ENCODE measurements at places on chromosomes 3 and 15.
A peak's percentile ranks its signal among the peaks of the same experiment; 100 is the strongest.

- DNase-seq = no peak
These were observed 328.6 kb upstream of the PROK2 start for GRCh38 chr3:72113564-72113963.

DNA sequence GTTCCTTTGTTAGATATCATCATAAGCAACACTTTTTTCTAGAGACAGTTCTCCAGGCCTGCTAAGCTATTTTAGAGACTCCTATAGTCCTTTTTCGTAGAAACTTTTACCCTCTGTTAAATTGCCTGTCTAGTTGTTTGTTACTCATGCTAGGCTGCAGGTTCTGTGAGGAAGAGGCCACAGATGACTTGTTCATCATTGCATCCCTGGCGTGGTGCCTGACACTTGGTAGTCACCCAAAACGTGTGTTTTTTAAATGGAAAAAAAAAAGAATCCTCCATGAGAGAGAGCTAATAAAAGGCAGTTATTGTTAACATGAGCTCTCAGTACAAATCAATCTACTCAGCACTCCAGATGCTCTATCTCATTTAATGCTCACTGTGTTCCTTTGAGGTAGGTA, 35.1 kb downstream of the CCDC54 start:
- no peak for DNase-seq

DNA sequence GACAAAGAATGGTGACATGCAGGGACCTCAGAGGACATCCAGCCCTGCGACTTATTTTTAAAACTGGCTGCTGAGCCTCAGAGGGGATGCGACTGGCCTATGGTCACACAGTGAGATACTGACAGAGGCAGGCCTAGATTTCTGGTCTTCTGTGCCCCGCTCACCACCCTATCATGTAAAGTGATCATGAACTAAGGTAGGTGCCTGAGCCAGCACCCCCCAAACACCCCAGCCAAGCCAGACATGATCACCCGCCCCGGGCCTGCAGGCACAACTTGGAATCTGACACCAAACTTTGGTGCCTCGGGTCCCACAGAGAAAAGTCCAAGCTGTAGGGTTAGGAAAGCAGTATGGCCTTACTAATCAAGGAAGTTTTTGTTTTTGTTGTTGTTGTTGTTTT, 33.9 kb upstream of the HHATL start:
- DNase-seq = no peak

DNA sequence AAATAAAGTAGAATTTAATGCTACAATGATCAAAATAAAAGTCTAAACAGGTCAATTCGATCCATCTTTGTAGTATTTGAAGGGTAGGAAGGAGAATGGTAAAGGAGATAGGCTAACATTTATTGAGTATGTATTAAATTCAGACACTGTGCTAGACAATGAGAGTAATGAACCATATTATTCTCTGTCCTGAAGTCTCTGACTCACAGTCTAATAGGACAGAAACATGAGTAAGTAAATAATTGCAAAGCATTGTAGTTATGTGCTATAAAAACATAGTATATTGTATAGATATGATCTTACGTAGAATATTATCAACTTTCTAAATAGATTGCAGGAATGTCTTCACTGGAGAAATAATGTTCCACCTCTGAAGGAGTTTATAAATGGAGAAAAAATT, 64.5 kb downstream of the MDFIC2 start:
- DNase-seq = no peak

DNA sequence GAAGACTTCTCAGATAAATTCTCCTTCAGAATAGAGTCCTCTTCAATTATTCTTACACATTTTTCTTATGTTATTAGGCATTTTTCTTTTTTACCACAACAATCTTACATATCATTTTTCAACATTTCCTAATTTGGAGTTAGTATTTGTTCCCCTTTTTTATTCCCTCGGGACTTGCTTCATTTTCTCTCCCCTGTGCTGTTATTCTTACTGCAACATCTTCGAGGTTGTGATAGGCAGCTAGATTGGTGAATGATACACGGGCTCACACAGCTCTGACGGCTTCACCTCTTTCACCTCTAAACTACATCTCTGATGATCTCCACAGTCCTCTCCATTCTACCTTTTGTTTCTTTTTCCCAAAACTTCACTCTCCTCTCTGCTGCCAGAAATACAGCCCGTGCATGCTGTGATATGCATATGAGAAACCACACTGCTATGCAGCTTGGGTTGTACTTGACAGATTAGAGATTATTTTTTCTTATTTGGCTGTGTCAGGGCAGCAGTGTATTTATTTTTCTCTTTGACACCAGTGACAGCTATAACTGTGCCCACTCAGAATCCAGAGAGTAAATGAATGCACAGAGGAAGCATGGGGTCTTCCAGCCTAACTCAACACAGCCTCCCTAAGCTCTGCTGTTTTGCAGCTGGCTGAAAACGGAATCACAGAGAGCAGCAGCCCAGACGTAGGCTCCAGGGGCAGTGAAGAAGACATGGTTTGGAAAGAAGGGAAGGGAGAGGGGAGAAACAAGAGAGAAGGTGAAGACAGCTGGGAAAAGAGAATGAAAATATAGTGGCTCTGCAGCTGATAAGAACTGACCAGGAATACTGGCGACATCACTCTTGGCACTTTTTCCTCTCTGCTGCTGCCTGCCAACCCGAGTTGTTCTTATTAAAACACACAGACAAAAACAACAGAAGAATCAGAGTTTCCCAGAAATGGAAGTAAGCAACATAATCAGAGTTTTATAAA, 61.8 kb downstream of the SLC9A9 start:
- DNase-seq = no peak

- no peak for DNase-seq
These were observed 10.2 kb upstream of the FSIP1 start for GRCh38 chr15:39792844-39793335.

DNA sequence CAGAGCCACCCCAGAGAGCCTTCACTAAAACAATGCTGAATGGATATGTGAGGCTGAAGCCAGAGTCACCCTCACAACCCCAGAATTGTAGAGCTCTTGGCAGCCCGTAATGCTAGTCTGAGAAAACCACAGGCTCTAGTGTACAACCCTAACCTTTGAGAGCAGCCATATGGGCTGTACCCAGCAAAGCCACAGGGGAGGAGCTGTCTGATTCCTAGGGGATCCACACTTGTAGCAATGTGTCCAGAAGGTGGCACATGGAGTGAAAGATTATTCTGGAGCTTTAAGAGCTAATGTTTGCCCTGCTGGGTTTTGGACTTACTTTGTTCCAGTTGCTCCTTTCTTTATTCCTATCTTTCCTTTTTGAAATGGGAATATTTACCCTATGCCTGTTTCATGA, 626.8 kb downstream of the GRM7 start:
- DNase-seq = no peak

DNA sequence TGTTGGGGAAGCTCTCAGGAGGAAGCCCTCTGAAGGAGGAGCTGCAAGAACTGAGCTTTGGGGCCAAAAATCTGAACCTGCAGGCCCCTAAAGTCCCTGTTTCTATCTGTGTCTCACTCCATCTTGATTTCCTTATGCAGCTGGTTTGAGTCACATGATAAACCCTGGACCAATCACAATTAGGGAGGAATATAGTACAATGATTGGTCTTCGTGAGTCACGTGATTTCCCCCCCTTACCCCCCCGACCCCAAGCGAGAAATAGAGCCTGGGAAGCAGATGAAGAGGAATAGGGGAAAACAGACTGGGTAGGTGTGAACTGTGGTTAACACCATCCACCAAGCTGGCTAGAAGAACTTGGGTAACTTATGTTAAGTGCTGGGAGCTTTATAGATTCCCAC, 12.9 kb downstream of the CRABP1 start:
- DNase-seq = no peak

- no peak for DNase-seq
These were observed 234.1 kb downstream of the GREM1 start for GRCh38 chr15:32951736-32952464.

DNA sequence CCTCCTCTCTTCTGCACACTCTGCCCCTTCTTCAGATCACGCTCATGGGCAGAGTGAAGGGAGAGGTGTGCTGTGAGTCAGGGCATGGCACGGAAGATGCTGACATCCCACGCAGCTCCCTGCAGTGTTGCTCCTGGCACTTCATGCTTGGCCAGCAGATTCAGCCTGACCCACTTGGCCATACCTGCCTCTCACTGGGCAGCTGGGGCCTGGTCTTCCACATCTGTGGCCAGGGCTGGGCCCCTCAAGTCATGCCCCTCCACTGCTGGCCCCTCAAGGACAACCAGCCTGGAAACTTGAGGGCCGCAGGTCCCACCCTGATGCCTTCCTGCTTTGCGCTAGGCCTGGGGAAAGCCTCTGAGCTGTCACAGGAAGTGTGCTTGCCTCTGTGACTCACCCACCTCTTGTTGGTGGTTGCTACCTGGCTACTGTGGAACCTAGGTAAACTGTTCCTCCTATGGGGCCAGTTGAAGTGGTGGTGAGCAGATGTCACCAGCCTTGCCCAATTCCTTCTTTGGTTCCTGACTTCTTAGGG, 48.7 kb downstream of the BSN start:
- peak; percentile 23 for DNase-seq

GRCh38 chr3:108189440-108189839, 32.8 kb downstream of the IFT57 start:
- no peak for DNase-seq

DNA sequence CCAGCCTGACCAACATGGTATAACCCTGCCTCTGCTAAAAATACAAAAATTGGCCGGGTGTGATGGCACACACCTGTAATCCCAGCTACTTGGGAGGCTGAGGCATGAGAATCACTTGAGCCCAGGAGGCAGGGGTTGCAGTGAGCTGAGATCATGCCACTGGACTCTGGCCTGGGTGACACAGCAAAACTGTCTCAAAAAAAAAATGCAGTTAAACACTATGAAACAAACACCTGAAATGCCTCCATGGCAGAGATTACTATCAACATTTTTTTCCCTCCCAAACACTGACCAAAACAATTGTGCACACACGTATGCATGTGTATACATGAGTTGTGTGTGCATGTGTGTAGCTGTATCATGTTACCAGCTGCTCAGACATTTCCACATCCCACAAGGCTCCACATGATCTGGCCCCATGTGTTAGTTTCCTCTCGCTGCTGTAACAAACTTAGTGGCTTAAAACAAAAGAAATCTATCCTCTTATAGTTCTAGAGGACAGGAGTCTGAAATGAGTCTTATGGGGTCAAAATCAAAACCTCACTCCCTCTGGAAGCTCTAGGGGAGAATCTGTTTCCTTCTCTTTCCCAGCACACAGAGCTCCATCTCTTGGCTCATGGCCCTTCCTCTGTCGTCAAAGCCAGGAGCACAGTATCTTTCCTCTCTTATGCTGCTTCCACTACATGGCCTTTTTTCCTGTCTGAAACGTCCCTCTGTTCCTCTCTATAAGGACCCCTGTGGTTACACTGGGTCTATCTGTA, 34.5 kb downstream of the SLC41A3 start:
- no peak for DNase-seq

GRCh38 chr15:47541562-47541961, 175.7 kb upstream of the SEMA6D start:
- no peak for DNase-seq
